PC-9 (cell line): ENCODE measurements at places on chromosomes 16 and 17. TPM values are rescaled to one million over a fixed set of nuclear protein-coding genes. Genes with fewer than 3 reads are reported as not detected.
A peak's percentile ranks its signal among the peaks of the same experiment; 100 is the strongest.

DNA sequence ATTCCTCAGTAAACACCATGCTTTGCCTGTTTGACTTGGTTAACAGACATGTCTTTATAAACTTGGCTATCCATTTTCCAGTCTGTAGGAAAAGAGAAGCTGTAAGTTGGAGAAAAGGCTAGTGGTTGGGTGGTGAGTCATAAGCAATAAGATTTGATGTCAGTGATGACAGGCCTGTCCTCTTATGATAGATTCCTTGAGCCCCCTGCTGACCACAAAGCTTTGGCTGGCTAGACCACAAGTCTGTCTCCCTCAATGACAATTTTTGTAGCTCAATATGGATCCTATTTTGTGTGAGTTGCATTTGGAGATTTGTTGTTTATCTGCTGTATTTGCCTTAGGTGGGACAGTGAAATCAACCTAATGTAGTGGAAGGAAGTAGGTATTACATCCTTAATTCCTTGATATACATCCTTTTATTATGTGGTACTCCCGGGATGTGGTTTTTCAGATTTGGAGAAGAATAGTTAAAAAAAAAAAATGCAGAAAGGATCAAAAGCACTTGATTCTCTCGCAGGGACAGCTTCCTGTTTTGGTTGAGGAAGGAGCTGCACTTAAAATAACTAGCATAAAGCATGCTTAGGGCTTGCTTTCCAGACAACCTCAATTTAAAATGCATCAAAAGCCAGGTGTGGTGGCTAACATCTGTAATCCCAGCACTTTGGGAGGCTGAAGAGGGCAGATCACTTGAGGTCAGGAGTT, 67.4 kb downstream of the SIAH1 start:
- no peak for DNase-seq

Gene SMIM36
- not detected in 2 replicates for total RNA-seq

GRCh38 chr16:14104066-14104465, 32.9 kb downstream of the MRTFB start:
- no peak for DNase-seq

Gene CCDC92B
- 1.9 and 3.0 TPM in 2 replicates for total RNA-seq

DNA sequence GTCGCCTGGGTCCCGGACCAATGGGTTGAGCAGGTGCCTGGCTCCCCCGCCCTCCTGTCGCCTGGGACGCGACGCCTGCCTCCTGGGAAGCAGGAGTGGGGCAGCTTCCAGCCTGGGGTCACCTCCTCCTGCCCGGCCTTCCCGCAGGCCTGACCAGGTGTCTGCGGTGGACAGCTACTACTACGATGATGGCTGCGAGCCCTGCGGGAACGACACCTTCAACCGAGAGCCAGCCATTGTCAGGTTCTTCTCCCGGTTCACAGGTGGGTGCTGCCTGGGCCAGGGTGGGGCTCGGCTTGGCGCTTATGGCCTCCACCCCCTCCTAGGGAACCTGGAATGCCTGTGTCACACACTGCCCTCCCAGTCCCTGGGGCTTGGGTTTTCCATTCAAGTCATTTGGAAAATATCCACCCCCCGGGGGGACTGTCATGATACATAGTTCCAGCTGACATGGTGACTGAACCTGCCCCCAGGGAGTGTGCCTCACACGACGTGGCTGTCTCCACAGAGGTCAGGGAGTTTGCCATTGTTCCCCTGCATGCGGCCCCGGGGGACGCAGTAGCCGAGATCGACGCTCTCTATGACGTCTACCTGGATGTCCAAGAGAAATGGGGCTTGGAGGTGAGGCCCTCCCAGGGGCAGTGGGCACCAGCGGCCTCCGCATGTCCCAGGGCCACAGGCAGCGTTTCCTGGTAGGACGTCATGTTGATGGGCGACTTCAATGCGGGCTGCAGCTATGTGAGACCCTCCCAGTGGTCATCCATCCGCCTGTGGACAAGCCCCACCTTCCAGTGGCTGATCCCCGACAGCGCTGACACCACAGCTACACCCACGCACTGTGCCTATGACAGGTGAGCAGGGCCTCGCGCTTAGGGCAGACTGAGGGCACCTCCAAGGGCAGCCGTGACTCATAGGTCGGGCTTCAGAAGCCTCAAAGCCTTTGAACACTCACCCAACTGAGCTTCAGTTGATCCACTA, 2.3 kb downstream of the DNASE1 start:
- peak; percentile 26 for DNase-seq
